IPS-NIHi11 (cell line): ENCODE measurements at places on chromosomes 2 and 18.
A peak's percentile ranks its signal among the peaks of the same experiment; 100 is the strongest.

DNA sequence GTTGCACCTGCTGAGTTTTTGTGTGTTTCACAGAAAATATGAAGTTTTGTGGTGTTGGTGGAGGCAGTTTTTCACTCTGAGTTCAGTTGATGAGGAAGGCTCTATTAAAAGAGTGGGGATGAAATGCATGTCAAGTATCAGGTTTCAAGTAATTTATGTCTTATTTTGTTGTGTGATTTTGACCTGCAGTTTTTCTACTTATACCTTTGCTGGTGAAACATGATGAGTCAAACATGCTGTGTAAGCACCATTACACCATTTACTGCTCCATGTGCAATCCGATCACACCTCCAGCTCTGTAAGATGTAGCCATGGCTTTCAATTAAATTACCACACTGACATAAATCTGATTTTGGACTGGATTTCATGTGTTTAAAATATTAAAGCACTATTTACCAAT, 174.5 kb upstream of the ZEB2 start:
- DNase-seq, result no peak

- DNase-seq, result no peak
Measured at GRCh38 chr18:28647961-28648360, 471.0 kb upstream of the CDH2 start.

DNA sequence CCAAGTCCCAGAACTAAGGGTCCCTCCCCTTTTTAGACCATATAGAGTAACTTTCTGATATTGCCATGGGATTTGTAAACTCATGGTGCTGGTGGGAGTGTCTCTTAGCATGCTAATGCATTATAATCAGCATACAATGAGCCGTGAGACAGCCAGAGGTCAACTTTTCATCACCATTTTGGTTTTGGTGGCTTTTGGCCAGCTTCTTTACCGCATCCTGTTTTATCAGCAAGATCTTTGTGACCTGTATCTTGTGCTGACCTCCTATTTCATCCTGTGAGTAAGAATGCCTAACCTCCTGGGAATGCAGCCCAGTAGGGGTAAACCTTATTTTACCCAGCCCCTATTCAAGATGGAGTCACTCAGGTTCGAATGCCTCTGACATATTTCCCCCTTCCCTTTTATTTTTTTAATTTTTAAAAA, 148.2 kb downstream of the PHLPP1 start:
- no peak for DNase-seq

- no peak for DNase-seq
Measured at GRCh38 chr2:2569306-2569705, 238.2 kb upstream of the MYT1L start.

GRCh38 chr2:37326285-37326684, 1.7 kb upstream of the PRKD3 start:
- no peak for DNase-seq

GRCh38 chr2:129565551-129566109, 413.8 kb upstream of the RAB6C start:
- DNase-seq, result no peak

- peak; percentile 47 for DNase-seq
Measured at GRCh38 chr2:216083464-216084281, 2.0 kb downstream of the TMEM169 start.

GRCh38 chr18:47981320-47981719, 50.9 kb upstream of the SMAD2 start:
- DNase-seq, result no peak

DNA sequence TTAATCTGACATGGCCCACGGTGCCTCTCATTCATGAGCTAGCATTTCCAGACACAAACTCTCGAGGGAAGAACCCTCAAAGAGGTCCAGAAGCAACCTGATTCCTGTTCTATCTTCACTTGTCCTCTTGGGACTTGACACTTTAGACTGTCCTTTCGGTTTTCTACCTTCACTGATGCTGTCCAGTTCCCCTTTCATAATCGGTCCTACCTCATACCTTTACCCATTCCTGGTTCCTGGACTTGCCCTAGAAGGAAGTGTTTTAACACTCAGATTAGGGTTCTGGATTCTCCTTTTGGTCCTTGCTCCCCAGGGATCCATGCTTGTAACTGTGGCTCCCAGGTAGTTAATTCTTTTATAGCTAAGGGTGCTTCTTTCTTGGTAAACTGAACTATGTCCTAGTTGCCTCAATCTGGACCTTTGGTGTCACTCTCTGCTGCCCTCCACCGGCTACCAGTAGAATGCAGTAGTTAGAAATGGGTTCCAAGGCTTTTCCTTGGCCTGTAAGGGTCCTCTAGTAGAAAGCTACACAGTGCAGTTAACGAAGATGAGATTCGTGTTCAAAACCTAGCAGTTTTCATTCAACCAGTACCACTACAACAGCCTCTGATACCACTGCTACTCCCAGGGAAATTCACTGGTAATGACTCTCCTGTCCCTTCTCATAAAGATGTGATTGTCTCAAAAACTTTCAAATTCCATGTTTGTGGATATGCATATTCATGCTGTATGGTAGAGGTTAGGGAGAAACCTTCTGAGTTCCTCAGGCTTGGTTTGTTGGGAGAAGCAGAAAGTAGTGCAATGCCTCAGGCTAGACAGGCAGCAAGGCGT, 178.1 kb upstream of the CYP26B1 start:
- DNase-seq, result peak; percentile 40

GRCh38 chr2:21643180-21643579, 519.4 kb downstream of the TDRD15 start:
- no peak for DNase-seq

GRCh38 chr2:228018311-228018710, 146.9 kb downstream of the DAW1 start:
- DNase-seq, result no peak

- no peak for DNase-seq
Measured at GRCh38 chr2:232310696-232311095, 67.9 kb upstream of the ALPP start.

DNA sequence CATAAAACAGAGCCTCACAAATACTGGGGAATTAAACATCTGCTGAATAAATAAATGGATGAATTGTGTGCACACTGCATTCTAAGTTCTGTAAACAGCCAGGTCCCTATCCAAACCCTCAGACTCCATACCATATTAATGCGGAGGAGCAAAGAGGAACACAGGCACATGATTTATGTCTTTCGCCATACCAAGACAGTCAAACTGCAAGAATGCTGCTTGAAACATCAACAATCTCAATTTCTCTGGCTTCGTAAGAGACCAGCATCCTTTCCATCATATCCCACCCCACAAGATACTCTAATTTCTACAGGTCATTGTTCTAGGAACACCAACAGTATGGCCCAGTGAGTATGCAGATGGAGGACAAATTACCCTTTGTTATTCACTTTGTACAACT, 15.0 kb downstream of the KANSL3 start:
- no peak for DNase-seq

- no peak for DNase-seq
Measured at GRCh38 chr2:179201869-179202268, 62.8 kb downstream of the SESTD1 start.

DNA sequence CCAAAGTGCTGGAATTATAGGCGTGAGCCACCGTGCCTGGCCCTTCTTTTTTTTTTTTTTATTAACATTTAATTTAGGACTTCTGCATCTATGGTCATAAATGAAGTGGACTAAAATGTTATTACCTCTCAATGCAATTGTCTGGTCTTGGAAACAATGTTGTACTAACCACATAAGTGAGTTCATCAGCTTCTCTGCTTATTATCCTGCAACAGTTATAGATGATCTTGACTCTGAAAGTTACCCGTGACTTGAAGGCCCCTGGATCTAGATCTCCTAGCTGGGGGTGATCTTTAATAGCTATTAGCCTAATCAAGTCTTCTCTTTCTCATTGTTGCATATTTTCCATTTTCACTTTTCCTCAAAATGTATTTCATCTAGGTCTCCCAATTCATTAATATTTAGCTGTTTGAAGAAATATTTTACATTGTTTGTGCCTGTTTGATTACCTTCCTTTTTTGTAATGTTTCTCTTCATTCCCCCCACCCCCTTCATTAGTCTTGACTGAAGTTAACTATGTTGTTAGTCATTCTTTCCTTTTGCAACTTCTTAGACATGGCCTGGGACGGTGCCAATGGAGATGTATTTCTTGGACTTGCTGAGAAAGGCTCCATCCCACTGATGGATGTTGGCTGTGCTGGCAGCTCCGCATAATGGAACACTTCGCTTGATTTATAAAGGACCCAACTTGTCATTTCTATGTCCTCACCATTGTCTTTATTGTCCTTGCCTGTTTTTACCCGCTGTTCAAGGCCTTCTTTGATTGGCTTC, 141.6 kb upstream of the RIOK3 start:
- DNase-seq, result no peak

DNA sequence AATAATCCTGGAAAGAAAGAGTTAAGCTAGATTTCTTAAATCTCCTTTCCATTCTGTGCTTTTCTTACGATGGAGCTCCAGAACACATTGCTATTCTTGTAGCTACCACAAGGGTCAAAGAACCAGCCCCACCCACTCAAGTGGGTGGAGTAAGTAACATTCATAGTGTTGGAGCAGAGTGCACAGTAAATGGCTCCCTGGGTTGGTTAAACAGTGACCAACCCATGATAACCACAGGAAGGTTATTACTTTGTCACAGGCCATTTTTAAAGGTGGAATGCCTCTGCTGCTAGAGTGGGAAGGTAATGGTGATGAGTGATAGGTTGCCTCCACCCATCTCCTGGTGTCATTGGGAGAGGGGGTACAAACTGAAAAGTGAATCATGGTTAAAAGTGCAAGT, 13.9 kb downstream of the ARPC2 start:
- peak; percentile 34 for DNase-seq

- DNase-seq, result no peak
Measured at GRCh38 chr2:196406-196805, 67.4 kb downstream of the SH3YL1 start.

GRCh38 chr2:90077948-90078347, 1386.5 kb downstream of the RPIA start:
- no peak for DNase-seq

DNA sequence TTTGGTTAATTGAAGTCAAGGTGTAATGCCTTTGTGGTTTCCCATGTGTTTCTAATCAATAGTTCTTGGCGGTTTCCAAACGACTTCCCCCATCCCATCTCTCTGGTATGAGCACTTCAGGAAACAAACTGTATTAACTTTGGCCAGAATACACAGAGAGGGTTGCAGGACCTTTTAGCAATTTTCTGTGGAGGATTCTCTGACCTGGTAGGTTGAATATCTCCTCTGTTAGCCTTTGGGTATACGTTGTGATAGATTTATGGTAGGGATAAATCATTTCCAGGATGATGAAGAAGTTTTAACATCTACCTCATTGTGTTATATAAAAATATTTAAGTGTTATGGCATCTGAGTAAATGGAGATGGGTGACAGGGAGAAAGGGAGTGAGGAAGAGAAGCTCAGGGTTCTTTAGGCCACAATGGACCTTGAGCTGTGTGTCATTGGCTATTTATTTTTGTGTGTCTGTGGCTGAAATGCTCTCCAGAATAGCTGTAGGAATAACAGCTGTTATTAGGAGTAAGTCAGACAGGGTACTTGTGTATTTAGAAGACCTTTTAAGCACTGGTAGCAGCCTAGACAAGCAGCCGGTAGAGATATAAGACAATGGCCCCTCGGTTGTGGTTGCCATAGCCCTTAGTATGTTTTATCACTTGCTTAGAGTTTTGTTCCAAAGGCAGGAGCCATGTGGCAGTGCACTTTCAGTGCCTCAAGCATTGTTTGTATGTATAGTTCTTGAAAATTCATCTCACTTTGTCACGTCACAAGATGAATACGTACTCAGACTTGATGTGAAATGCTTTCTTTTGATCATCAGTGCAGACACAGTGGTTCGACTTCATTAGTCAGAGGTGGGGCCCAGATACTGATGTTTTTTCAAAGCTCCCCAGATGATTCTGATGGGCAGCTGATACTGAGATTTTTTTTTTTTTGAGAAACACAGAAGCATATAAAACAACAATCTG, 91.1 kb downstream of the FMNL2 start:
- DNase-seq, result no peak

DNA sequence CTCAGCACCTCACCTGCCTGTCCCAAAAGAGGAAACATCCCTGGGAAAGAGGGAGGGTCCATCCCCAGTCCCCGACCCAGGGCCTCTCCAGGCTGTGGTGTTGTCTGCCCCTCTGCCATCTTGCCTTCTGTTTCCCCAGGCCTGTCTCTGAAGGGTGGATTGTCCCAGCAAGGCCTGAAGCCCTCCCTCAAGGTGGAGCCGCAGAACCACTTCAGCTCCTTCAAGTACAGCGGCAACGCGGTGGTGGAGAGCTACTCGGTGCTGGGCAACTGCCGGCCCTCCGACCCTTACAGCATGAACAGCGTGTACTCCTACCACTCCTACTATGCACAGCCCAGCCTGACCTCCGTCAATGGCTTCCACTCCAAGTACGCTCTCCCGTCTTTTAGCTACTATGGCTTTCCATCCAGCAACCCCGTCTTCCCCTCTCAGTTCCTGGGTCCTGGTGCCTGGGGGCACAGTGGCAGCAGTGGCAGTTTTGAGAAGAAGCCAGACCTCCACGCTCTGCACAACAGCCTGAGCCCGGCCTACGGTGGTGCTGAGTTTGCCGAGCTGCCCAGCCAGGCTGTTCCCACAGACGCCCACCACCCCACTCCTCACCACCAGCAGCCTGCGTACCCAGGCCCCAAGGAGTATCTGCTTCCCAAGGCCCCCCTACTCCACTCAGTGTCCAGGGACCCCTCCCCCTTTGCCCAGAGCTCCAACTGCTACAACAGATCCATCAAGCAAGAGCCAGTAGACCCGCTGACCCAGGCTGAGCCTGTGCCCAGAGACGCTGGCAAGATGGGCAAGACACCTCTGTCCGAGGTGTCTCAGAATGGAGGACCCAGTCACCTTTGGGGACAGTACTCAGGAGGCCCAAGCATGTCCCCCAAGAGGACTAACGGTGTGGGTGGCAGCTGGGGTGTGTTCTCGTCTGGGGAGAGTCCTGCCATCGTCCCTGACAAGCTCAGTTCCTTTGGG, 47.2 kb downstream of the BOLA3 start:
- DNase-seq, result no peak

GRCh38 chr2:111039628-111040383, 80.9 kb upstream of the BCL2L11 start:
- DNase-seq, result no peak

DNA sequence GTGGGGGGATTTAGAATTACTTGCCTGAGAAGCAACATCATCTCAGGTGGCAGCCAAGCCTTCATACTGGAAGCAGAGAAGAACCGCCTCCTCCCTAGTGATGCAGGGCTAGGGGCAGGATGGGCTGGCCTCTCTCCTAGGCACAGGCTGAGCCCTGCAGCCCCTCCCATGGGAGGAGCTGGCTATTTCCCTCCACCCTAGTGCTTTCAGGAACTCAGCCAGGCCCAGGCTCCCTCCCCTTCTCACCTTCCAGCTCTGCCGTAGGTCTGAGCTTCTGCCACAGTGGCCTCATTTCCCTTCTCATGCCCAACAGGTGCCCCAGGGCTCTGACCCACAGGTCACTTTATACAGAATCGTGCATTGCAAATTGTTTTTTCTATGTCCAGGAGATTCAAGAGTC, 31.0 kb downstream of the CENPA start:
- peak; percentile 73 for DNase-seq

- no peak for DNase-seq
Measured at GRCh38 chr2:144320491-144320890, 199.4 kb downstream of the ZEB2 start.
